ENCODE measurements at places on chromosomes 12 and 14.

DNA sequence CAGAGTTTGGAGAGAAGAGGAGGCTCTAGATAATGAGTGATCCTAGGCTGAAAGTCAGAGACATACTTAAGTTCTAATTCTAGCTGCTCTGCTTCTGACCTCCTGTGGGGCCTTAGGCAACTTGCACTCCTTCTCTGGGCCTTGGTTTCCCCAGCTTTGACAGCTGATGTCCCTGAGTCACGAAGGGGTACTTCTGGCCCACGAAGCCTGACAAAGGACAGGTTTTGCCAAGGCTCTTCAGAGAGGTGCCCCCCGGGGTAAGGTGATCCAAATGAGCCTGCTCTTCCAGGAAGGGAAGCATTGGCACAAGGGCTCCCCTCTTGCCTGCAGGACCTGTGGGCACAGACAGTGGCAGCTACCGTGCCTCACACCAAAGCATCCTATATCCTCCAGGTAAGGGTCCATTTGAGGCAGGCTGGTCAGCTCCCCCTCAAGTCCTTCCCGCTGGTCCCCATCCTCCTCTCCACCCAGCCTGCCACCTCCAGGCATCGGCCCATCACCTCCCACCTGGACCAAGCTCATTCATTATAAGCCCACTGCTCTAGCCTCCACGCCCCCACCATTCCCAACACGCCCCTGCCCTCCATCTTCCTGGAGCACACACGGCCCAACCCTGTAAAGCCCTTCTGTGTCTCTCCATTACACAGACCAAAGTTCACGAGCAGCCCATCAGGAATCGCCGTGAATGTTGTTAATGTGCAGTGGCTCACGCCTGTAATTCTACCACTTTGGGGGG lies 1.9 kb upstream of the PPP1R13B start:
- DNase-seq = no peak

GRCh38 chr14:52891800-52892199 lies 59.0 kb downstream of the FERMT2 start:
- DNase-seq = no peak

DNA sequence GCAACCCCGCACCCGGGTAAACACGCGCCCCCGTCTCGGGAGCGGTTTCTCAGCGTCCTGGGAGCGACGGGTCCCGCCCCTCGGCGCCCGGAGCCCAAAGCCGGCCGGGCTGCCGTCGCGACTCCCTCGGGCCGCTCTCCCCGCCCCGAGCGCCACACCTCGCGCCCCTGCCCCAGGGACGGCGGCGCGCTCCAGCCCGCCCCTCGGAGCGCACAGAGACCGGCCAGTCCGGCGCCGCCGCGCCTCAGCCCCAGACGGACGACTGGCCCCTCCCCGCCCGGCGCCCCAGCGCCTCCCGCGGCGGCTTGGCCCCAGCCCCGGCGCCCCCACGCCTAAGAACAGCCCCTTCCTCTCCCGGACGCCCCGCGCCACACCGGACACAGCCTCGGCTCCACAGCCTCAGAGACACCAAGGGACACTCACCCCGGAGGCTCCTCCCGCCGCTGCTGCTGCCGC lies 411 bp downstream of the BTBD7 start:
- DNase-seq = no peak

- no peak for DNase-seq
Observed at GRCh38 chr14:95039993-95040348, 117.4 kb downstream of the DICER1 start.

- no peak for DNase-seq
Observed at GRCh38 chr12:123532019-123532418, 1.5 kb downstream of the RILPL1 start.

DNA sequence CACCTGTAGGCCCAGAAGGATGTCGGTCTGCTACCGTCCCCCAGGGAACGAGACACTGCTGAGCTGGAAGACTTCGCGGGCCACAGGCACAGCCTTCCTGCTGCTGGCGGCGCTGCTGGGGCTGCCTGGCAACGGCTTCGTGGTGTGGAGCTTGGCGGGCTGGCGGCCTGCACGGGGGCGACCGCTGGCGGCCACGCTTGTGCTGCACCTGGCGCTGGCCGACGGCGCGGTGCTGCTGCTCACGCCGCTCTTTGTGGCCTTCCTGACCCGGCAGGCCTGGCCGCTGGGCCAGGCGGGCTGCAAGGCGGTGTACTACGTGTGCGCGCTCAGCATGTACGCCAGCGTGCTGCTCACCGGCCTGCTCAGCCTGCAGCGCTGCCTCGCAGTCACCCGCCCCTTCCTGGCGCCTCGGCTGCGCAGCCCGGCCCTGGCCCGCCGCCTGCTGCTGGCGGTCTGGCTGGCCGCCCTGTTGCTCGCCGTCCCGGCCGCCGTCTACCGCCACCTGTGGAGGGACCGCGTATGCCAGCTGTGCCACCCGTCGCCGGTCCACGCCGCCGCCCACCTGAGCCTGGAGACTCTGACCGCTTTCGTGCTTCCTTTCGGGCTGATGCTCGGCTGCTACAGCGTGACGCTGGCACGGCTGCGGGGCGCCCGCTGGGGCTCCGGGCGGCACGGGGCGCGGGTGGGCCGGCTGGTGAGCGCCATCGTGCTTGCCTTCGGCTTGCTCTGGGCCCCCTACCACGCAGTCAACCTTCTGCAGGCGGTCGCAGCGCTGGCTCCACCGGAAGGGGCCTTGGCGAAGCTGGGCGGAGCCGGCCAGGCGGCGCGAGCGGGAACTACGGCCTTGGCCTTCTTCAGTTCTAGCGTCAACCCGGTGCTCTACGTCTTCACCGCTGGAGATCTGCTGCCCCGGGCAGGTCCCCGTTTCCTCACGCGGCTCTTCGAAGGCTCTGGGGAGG lies at the start of gene LTB4R:
LTB4R (plus strand) TSS at position 857 of the 959 bp plus-strand sequence. CDS start 4,150 bp downstream, outside the sequence.
- DNase-seq = no peak

DNA sequence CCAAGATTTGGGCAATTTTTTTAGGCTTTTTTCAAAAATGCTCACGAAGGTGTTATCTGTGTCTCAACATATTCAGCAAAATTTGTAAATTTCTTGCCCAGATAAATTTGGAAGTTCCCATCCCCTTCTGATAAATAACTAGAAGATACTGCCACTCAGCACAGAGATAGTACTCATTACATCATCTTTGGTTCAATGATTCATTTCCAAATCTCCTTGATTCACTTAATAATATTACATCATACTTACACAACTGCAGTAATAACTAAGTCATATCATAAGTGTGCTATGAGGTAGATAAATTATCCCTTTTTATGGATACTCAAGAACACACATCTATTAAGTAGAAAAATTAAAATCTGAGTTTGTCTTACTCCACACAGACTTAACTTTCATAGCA lies 89.4 kb downstream of the RPAP3 start:
- DNase-seq = no peak

DNA sequence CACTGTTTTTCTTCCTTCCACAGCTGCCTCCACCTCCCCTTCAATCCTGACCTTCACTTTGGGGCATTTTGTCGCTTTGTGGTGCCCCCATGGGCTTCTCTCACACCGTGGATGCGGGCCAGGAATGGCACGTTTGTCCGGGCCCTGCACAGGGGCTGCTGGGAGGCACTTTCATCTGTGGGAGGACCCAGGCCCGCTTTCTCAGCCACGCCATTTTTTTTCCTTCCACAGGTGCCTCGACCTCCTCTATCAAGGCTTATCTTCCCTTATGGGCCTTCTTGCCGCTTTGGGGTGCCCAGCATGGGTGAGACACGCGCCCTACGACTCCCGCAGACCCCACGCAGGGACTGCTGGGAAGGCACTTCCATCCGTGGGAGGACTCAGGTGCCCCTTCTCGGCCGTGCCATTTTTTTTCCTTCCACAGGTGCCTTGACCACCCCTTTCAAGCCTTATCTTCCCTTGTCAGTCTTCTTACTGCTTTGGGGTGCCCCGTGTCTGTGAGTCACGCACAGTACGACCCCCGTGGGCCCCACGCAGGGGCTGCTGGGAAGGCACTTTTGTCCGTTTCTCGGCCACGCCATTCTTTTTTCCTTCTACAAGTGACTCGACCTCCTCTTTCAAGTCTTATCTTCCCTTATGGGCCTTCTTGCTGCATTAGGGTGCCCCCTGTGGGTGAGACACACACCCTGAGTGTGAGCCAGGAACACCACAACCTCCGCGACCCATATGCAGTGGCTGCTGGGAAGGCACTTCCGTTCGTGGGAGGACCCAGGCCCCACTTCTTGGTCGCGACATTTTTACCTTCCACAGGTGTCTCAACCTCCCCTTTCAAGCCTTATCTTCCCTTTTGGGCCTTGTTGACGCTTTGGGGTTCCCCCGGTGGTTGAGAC lies 270.7 kb downstream of the ALG10 start:
- DNase-seq = no peak

DNA sequence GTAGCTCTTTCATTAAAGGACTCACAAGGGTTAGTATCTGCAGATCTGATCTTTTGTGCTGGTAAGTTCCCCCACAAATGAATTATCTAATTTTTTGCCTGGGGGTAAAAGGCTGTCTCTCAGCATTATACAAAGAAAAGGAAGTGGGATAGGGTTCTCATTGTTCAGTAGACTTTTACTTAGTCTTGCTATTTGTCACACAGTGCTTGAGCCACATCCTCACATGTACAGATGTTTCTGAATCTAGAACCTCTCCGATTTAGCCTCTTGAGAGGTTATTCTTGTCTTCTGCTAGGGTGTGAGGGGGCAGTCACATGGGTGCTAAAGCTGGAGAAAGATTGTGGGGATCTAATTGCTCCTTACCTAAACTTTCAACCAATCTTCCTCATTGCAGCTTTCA lies 93.0 kb downstream of the SLC41A2 start:
- no peak for DNase-seq

GRCh38 chr12:56079723-56080555 lies at the start of gene ERBB3:
ERBB3 (plus strand) TSS chr12:56080165; CDS start chr12:56080301, 136 bp downstream.
- peak; percentile 40 for DNase-seq

DNA sequence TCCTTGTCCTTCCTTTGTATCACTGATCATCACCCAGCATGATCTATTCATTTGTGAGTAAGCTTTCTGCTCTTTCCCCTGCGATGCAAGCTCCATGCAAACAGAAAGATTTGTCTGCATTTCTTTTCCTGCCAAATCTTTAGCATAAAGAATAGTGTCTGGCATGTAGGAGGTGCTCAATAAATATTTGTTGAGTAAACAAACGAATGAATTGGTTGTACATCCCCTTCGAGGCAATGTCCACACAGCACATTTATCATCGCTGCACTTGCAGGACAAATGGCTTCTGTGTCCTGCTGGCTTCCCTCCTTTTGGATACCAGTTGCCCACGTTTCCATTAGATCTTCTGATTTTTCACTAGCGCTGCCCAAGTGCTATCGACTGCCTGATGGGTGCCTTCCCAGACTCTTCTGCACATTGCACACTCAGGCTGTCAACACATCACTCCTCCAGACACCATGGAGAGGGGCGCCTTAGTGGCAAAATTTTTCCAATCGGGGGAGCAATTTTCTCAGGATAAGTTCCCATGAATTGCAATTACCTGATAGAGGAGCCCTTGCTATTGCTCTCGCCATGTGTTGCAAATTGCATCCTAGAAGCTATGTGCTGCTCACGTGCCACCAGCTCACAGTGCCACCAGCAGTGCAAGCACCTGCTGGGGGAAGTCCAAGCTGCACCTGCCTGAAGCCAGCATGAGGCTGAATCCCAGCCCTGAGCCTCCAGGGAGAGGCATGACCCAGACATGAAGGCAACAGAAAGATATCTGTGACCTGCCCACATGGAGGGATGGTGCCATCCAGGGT lies 206.6 kb downstream of the KIF26A start:
- DNase-seq = no peak

DNA sequence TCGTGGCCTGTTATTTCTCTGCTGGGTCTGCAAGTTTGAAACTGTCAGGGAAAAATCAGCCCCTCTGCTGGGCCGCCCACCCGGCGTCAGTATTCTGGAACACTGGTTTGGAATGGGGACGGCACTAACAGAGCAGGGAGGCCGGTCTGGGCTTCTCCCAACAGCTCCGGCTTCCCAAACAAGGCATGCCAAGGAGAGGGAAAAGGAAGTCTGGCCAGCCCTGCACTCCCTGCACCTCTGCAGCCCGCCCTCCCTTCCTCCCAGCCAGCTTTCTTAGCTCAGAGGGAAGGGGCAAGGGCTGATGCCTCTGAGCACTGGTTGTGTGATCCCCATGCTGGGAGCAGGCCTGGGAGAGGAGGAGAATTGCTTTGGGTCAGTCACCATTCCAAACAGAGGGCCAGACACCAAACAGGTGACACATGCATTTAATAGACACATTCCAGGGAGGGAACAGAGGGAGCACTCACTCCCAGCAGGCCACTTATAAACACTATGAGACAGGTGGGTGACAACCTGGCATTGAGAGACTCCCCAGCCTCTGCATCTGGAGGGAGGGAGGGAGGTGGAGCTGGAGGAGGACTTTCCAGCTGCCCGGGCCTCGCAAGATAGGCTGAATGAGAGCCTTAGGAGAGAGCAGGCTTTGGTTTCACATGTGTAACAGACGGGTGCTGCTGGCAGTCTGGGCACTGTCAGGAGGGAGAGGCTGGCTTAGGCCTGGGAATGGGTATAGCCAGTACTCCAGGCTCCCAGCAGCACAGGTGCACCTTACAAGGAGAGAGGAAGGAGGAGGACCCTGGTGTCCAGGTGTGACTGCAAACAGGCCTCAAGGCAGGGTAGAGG lies 10.3 kb downstream of the KRT75 start:
- DNase-seq = no peak

DNA sequence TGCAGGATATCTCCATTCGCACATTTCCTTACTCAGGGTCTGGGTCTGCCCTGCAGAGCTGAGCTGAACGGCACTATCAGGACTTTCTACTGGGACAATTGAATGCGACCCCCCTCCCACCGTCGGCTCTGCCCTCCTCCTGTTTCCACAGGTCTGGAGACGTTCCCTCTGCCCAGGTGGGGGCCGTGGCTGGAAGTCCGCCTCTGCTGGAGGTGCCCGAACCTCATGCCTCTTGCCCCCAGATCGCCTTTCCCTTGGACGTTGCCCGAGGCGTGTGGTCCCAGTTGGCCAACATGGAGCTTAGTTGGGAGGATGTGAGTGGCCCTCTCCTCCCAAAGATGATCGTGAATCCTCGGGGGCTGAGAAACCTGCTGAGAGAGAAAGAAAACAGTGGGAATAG lies 21.2 kb upstream of the KLC1 start:
- DNase-seq = no peak

- DNase-seq = no peak
Observed at GRCh38 chr12:119695034-119695433, 27.1 kb downstream of the PRKAB1 start.

DNA sequence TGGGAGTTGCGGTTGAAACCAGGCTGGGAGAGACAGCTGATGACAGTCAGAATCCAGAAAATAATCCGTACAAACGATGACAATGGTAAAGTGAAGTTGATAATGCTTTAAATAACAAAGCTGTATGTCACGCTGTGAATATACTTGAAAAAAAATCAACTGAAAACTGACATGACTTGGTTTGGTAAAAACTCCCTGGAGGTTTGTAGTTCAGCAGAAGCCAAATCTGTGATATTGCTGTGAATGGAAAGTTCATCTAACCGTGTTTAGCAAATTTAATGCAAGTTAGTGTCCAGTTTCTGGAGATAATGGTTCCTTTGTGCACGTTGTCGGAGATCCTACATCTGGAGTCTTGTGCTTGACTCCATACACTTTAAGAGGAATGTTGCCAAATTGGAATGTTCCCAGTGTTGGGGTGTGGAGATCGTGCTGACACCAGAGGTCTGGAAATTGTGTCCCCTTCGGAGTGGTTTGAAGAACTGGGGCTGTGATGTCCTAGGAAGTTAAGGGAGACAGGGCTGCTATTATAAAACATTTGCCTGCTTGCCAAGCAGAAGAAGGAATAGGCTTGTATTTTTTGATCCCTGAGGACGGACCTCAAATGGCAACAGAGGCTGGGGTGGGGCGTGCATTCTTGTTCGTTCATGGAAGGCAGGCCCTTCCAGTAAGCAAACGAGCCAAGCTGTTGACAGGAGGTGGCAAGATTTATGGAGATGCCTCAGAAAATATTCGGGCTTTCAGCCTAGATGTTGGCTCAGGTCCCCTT lies 30.6 kb downstream of the PPFIBP1 start:
- DNase-seq = no peak
